Trophoblast cell (in vitro differentiated cells and primary cell): ENCODE measurements at places on chromosomes 13 and 19.

DNA sequence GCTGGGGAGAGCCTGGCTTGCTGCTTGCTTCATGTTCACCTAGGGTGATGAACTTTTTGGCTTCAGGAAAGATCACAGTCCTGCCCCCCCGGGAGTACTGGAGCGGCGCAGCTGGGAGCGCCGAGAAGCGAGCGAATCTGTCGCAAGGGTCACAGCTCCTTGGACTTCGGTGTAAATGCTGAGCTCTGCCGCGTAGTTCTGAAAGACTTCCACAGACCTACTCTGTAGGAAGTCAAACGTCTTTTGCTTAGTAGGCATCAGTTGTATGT is 2.7 kb downstream of the ING1 start:
- peak; percentile 80 for DNase-seq

DNA sequence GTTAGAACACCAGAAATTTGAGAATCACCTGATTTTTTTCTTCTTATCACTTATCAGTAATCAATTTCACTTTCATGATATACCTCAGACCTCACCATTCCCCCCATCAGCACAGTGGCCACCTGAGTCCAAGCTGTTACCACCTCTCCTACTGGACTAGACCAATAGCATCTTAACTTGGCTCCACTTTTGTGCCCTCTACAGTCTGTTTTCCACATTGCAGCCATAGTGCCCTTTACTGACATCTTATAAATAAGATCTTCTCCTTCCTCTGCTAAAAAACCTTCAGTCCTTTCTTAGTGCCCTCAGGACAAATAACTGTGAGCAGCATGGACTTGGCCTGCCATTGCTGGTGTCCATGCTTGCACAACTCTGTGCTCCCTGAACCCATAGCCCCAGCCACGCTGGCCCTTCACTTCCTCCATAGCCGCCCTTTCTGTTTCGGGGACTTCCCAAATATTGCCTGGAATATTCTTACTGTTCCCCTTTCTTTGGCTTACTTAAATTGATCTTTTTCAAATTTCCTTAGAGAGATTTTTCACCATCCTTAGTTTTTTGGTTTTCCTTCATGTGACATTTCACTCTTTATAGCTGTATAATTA is 380.8 kb downstream of the LMO7 start:
- peak; percentile 63 for DNase-seq

GRCh38 chr19:42028304-42029216 is 34.5 kb upstream of the ATP1A3 start:
- DNase-seq, result no peak

- DNase-seq, result no peak
These were observed 44.0 kb upstream of the KPNA3 start for GRCh38 chr13:49836516-49836915.

DNA sequence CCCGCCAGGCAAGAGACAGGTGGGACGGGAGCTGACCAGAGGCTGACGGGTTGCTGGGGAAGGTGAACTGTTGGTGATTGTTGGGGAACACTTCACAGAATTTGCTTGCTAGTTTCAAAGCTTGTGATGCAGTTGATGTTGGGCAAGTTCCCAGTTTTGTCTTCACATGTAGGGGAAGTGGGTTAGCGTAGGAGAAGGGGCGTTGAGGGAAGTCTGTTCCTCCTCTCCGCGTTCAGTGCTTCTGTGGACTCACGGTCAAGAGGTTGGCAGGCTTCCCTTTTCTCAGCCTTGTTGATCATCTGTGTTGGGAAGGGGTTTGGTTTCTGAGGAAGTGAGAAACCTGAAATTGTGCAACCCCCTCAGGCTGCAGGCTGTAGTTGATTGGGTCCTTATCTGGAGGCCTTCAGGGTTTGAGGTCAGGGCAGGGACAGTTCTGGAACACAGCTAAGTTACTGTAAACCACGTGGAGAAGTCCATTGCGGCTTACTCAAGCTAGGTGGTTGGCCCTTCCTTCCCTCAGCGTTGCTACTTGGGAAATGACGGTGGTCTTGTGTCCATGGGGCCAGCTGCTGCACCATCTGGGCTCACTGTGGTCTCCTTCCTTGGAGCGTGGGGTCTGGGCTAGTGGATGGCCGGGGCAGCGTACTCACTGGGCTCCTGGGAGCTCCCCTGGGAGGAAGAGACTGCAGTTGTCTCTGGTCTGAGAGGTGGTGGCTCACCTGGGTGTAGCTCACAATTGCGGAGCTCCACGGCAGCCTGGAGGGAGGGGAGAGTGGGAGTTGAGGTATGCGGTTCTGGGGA is 7.5 kb downstream of the RPS9 start:
- DNase-seq, result peak; percentile 82

- no peak for DNase-seq
These were observed 747.3 kb downstream of the PCDH9 start for GRCh38 chr13:66482836-66483235.

DNA sequence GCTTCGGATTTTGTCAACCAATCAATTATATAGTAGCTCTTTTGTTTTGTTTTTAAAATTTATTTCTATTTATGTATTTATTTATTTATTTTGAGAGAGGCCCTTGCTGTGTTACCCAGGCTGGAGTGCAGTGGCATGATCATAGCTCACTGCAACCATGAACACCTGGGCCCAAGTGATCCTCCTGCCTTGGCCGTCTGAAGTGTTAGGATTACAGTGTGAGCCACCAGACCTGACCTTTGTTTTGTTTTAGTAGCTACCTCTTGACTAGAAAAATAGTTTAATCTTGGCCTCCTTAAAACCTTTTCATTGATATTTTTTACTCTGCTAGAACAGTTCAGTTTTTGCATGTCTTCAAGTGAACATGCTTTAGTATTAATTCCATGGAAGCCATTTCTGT is 15.1 kb downstream of the GARRE1 start:
- DNase-seq, result no peak

DNA sequence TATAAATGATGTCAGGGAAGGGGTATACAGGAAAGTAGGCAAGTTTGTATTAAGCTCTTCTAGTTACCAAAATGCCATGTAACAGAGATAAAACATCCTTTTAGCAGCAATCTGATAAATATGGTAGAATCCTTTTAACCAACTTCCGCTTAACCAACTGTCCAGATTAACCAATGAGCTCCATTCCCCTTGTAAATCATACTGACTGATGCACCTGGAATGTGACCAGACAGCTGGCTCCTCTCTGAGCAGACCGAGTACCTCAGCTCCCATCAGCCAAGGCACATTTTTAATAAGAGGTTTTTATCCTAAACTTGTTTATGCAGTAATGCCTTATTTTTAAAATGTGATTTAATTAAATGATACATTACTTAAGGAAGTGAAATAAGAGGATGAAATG is 66.4 kb downstream of the KLF12 start:
- peak; percentile 47 for DNase-seq

DNA sequence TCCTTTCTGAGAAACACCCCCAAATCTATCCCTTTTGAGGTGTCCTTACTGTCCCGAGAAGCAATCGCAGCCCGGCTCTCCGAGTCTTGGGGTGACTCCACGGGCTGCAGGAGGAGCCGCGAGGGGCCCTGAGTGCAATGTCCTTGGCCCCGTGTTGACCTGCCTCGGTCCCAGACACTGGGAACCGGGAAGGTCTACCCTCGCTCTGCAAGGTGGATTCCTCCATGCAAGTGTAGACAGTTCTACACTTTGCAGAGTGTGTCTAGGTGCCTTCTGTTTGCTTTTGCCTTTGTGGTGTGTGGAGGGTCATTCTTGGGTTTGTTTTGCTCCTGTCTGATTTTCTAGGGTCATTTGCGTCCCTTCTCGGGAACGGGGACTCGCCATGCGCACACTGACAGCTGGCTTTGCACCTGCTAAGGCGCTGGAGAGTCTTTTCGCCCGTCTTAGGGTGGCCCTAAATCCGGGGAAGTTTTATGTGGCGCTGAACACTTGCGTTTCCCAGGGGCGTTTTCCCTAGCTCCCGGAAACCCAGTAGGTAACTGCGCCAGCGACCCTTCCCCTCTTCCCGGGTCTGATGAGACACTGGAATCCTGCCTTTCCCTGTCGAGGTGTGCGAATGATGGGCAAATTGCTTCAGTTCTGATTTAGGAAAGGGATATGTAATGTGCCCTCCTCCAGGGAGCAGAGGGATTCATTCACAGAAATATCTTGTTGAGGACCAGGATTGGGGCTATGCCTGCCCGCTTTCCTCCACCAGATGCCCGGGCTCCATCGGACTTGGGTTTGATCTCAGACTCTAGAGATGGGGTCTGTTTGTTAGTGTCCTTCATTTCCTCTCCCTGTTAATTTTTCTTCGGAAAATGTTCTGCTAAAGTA is 755 bp downstream of the SERTM1 start:
- DNase-seq, result no peak

- DNase-seq, result no peak
These were observed 97.9 kb downstream of the HSPH1 start for GRCh38 chr13:31063772-31064171.

DNA sequence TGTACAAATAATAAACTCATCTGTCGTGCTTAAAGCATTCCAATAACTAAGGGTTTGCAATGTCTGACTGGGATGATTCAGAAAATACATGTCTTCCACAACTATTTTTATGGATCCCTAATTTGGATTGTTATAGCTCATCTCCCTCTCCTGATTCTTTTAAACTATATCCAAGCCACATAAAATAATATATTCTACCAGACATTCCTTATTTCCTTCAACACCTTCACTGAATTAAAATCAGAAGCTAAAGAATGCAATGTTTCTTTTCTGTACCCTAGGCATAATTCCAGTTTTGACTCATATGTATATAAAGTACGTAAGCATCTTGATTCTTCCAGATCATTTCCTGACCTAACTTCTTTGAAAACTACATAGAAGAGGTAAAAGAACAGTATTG is 420.4 kb downstream of the EFNB2 start:
- no peak for DNase-seq

- DNase-seq, result peak; percentile 72
These were observed 4.5 kb downstream of the SF3A2 start for GRCh38 chr19:2240881-2241760.

DNA sequence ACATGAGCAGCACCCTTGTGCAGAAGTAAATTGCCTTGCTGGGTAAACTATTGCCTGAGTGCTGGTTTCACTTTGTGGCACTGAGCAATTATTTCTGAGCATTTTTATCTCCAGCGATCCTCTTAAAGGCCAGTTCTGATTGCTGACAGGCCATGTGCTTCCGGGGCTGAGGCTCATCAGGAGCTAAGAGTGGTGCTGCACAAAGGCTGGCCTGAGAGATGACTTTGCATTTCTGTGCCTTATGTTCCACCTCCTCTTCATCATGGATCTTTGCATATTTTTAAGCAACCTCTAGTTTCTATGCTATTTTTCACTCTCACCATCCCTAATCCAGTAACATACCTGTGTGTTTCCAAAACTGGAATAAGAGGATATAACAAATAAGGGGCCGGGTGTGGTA is 17.6 kb upstream of the COG6 start:
- no peak for DNase-seq

GRCh38 chr13:40342461-40342860 is 324.0 kb downstream of the FOXO1 start:
- no peak for DNase-seq

DNA sequence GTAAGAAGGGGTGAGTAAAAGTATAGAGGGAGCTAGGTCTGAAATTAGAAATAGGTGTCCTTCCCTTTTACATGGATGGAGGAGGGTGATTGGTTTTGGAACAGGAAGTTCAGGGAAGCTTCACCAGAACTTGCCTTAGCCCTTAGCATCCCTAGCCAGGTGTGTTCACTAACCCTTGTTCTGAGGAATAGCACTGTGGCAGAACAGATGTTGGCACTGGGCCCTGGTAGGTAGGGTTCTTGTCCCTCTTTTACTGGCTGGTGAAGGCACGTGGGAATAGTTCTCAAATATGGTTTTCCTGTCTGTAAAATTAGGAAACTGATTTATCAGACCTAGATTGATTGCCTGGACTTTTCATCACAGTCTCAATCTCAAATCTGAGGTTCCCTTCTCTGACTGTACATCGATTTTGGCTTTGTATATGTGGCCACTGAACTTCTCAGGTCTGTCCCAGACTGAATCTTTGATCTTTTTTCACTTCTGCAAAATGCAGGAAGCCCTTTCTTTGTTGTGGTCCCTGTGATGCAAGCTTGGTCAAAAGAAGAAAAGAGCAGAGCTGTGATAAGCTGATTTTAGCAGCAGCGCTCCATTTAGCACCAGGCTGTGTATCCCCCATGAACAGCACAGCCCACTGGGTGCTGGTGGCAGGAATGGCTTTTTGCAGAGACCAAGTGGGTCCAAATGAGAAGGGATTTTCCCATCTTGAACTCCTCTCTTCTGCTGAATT is 86.2 kb upstream of the HTR2A start:
- DNase-seq, result no peak

GRCh38 chr13:103598671-103599070 is 532.5 kb upstream of the SLC10A2 start:
- no peak for DNase-seq

DNA sequence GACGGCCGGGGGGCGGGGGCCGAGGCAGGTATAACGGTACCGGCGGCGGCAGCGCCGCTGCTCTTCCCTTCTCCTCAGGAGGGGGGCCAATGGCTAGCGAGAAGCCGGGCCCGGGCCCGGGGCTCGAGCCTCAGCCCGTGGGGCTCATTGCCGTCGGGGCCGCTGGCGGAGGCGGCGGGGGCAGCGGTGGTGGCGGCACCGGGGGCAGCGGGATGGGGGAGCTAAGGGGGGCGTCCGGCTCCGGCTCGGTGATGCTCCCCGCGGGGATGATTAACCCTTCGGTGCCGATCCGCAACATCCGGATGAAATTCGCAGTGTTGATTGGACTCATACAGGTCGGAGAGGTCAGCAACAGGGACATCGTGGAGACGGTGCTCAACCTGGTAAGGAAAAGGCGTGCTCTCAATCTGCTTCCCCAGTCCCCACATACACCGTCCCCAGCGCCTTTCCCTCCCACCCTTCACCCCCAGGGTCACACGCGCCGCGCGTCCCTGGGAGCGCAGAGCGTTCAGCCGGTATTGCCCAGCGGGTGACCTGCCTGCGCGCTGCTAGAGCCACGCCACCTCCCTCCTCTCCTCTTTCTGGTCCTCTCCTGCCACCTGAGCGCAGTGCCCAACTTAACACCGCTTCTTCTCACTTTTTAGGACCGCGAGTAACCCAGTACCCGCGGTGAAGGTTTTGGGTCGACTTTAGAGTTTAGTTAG is 814 bp downstream of the NBEA start:
- DNase-seq, result no peak

DNA sequence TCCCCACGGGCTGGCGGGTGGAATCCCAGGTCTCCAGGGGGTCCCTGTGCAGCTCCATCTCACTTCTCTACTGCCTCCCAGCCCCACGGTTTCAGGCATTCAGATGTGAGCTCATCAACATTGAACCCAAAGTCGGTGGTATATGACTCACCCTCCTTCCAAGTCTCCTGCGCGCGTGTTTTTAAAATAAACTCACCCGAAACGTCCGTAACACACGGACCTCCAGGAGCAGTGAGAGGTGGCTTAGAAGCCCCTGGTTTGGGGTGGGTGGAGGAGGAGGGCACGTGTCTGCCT is 14.0 kb upstream of the CRTC1 start:
- DNase-seq, result no peak

GRCh38 chr19:57664269-57665127 is 4.2 kb upstream of the ZSCAN4 start:
- DNase-seq, result peak; percentile 64

DNA sequence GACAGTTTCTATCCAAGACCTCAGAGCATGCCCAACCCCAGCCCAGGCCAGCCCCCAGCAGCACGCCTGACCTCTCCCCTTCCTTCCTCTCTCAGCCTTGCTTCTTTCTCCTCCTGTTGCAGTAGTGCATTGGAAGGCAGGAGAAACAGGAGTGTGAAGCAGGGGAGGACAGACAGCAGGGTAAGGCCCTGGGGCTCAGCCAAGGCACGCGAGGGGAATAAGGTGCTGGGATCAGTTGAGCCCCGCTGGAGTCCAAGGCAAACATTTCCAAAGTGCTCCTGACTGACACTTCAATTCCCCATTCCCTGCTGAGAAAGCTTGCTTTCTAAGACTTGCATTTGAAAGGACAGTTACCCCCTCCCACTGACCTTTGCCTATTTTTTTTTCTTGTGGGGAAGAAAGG is 73.1 kb upstream of the OLFM4 start:
- no peak for DNase-seq

- DNase-seq, result peak; percentile 95
These were observed 4.5 kb upstream of the ARHGAP35 start for GRCh38 chr19:46856062-46857022.
